B cell (primary cell): ENCODE measurements at places on chromosomes 3 and 15.
A peak's percentile ranks its signal among the peaks of the same experiment; 100 is the strongest.

GRCh38 chr3:176776622-176777175 lies 420.6 kb downstream of the TBL1XR1 start:
- DNase-seq, result no peak

- DNase-seq, result no peak
These were observed 68.5 kb downstream of the MYO1E start for GRCh38 chr15:59304034-59304795.

- DNase-seq, result no peak
These were observed 41.1 kb upstream of the NEDD4 start for GRCh38 chr15:56034514-56034913.

DNA sequence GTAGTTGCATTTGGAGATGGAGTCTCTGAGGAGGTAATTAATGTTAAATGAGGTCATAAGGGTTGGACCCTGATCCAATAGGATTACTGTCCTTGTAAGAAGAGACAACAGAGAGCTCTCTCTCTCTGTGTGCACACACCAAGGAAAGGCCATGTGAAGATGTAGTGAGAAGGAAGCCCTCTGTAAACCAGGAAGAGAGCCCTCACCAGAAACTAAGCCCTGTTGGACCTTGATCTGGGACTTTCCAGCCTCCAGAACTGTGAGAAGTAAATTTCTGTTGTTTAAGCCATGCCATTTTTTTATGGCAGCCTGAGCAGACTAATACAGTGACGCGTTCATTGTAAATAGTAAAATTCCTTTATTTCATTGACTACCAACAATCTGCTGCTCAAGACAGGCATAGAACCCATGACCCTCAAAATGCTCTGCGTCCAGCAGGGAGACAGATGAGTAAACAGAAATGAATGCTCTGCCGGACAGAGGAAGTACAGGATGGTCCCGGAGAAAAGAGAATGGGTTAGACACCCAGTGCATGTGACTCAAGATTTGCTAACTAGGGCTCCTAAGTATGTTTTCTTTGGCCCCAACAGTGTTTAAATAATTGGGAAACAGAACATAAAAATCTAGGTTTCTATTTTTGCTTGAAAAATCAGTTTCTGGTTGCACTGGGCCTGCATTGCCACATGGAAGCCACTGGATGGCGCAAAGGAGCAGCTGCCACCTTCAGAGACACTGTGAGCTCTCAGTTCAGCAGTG lies 37.9 kb upstream of the TNFAIP8L3 start:
- DNase-seq, result no peak

GRCh38 chr3:49244581-49245205 lies 32.3 kb downstream of the C3orf62 start:
- DNase-seq, result no peak

- no peak for DNase-seq
These were observed 108.3 kb downstream of the P3H2 start for GRCh38 chr3:190012314-190012782.

- no peak for DNase-seq
These were observed 226.6 kb upstream of the TLE3 start for GRCh38 chr15:70324001-70324974.

- no peak for DNase-seq
These were observed 28.9 kb downstream of the FOXP1 start for GRCh38 chr3:71554649-71555048.

DNA sequence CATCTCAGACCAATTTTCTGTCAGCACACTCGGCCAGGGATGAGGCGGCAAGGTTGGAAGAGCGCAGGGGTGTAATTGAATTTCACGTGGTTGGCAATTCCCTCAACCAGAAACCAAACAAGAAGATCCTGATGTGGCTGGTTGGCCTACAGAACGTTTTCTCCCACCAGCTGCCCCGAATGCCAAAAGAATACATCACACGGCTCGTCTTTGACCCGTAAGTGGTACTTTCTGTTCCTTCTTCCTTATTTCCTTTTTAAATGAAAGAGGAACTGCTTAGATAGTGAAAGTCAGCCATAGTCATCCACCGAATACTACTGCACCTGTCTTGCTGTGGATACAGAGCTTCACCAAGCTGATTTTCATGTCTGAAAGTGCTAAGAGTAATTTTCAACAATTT lies 60.1 kb downstream of the SGO1 start:
- DNase-seq, result peak; percentile 91

GRCh38 chr3:138389841-138390581 lies 41.6 kb downstream of the MRAS start:
- DNase-seq, result no peak

- DNase-seq, result no peak
These were observed 65.5 kb upstream of the HRH1 start for GRCh38 chr3:11088831-11089230.

- DNase-seq, result no peak
These were observed 141.8 kb downstream of the FILIP1L start for GRCh38 chr3:99972380-99973104.

- DNase-seq, result no peak
These were observed 36.3 kb downstream of the BCHE start for GRCh38 chr3:165800970-165801369.

DNA sequence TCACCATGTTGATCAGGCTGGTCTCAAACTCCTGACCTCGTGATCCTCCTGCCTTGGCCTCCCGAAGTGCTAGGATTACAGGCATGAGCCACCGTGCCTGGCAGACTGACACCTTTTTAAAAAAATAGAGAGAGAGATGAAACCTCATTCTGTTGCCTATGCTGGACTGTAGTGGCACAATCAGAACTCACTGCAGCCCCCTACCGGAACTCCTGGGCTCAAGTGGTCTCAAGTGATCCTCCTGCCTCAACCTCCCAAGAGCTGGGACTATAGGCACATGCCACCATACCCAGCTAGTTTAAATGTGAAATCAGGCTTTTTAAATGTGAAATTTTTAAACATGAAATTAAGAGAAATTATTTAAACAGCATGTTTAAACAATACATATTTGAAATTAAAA lies 265.2 kb upstream of the UBE2E1 start:
- no peak for DNase-seq

DNA sequence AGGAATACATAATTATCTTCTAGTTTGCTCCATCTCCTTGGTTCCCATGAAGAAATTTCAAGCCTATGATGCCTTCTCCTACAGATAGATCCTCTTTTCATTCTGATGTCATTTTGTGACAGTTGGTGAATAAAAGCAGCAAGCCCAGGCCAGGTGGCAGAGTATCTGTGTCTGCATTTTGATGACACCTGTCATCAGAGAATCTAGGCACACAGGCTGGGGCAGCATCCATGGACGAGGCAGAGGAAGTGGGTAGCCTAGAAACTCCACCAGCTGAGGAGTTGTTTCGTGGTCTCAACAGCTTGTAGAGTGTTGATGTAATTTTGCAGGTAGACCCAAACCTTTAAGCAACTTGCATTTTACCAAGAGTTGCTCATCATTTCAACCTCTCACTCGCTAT lies 269.8 kb downstream of the FEZF2 start:
- no peak for DNase-seq

GRCh38 chr3:36736301-36736700 lies 28.1 kb downstream of the DCLK3 start:
- no peak for DNase-seq

DNA sequence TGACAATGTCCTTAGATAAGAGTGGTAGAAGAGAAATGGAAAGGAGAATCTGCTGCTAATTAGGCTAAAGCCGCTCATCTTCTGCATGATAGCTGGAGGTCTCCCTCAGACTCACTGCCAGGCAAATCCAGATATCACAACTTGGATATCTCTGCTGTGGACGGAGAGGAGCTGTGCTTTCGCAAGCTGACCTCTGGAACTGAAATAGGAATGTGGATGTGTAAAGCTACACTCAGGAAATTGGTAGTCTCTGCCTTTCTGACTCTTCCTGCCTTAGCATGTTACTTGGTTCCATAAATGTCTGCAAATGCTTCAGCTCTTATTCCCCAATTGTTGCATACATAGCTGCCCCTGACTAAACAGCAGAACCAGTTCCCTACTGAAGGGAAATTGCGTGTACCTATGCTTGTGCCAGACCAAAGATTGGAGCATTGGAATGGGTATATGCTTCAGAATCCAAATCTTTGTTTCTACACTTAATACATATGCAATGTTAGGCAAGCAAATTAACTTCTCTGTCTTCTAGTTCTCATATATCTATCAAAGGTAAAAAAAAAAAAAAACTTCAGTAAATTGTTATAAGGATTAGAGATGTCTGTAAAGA lies 74.7 kb upstream of the ROBO2 start:
- DNase-seq, result no peak

GRCh38 chr15:80418892-80419537 lies 14.8 kb downstream of the ARNT2 start:
- DNase-seq, result no peak
